Astrocyte (in vitro differentiated cells and primary cell): ENCODE measurements at places on chromosomes 7 and 10. TPM values are rescaled to one million over a fixed set of nuclear protein-coding genes. Genes with fewer than 3 reads are reported as not detected.
A peak's percentile ranks its signal among the peaks of the same experiment; 100 is the strongest.

MYOZ1 gene
- total RNA-seq: 2.2 TPM in 2 replicates

DNA sequence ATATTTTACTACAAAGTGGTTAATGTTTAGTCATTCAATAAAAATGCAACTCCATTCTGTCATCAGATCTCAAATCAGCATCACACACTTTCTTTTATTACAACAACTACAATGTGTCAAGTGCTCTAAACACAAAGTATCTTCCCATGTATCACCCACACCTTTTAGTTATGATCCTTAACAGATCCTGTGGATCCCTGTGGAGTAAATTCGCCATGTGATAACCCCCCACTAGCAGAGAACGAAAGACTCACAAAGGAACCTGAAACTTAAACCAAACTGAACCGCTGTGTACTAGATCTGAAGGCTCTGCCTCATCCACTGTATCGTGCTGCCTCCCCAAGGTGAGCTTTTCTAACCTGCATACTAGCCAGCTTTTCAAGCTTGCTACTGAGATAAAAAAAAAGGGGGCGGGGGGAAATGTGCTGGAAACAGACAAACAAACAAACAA lies 1.7 kb downstream of the DPY19L1 start:
- no peaks in the 10 kb centered on the region for H3K27me3 ChIP-seq
- peak overlapping the region; percentile 78 for H3K27ac ChIP-seq
- H3K4me3 ChIP-seq: peak overlapping the region; percentile 77
- peaks cover 17% of the 10 kb centered on the region for H3K4me1 ChIP-seq
- DNase-seq: peak; percentile 47

DNA sequence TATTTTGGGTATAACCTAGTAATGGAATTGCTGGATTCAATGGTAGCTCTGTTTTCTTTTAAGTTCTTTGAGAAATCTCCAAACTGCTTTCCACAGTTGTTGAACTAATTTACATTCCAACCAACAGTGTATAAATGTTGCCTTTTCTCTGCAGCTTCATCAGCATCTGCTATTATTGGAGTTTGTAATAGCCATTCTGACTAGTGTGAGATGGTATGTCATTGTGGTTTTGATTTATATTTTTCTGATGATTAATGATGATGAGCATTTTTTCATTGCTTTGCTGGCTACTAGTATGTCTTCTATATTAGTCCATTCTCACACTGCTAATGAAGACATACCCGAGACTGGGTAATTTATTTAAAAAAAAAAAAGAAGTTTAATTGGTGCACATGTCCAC lies 248.6 kb upstream of the MAGI2 start:
- H3K36me3 ChIP-seq: no peaks in the 10 kb centered on the region
- H3K27ac ChIP-seq: no peak overlapping the region
- DNase-seq: peak; percentile 21
- no peaks in the 10 kb centered on the region for H3K27me3 ChIP-seq

DNA sequence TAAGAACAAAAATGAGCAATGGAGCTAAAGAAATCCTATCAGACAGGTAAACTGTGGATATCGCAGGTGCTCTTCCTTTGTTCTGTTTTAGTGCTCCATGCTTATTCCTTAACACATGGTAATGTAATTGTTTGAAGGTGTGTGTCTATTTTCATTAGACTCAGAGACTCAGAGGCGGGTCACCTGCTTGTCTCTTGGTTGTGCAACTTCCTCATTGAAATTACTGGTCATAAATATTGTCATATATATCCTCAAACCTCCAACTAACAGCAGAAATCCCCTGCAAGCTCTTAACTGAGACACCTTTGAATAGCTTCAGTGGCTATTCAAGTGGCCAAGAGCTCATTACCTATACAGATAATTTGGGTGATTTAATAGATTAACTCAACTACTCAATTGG lies 177.2 kb downstream of the PTN start:
- H3K4me3 ChIP-seq: no peak overlapping the region
- no peaks in the 10 kb centered on the region for H3K36me3 ChIP-seq
- H3K4me1 ChIP-seq: no peaks in the 10 kb centered on the region
- no peak for DNase-seq

DNA sequence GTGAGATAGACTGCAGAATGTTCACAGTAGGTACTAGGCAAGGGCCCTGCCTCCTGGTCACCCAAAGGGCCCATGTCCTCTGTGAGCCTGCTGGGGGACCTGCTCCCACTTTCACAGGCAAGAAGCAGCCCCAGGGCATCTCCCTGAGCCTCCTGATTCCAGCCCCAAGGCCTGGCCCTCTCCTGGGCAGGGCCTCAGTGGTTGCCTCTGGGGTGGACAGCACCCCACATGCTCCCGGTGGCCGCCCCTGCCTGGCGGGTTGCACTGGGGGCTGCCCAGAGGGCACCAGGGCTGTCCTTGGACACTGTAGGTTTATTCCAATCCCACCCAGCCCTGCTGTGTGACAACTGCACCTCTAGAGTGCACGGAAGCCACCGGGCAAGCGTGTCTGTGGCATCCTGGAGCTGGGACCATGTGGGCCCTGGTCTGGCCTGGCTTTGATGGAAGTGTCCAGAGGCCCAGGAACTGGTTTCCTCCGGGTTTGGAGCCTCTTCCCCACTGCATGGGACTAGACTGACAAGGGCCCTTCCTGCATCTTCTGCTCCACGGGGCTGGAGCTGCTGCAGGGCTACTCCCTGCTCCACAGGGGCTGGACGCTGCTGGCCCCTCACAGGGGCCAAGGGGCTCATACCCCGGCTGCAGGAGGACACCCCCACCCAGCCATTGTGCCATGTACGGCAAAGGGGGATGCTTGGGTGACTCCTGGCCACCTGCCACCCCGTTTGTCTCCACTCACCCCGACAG lies 25.0 kb upstream of the SYCE1 start:
- H3K4me3 ChIP-seq: no peak overlapping the region
- H3K27ac ChIP-seq: no peak overlapping the region
- no peaks in the 10 kb centered on the region for H3K27me3 ChIP-seq
- H3K4me1 ChIP-seq: no peaks in the 10 kb centered on the region
- no peaks in the 10 kb centered on the region for H3K36me3 ChIP-seq
- no peak for DNase-seq

- H3K27me3 ChIP-seq: no peaks in the 10 kb centered on the region
- H3K4me3 ChIP-seq: peak overlapping the region; percentile 11
- peaks cover 74% of the 10 kb centered on the region for H3K36me3 ChIP-seq
- peak overlapping the region; percentile 96 for H3K27ac ChIP-seq
- peaks cover 66% of the 10 kb centered on the region for H3K4me1 ChIP-seq
Observed at GRCh38 chr7:130886438-130887135, 152.6 kb upstream of the KLF14 start.

DNA sequence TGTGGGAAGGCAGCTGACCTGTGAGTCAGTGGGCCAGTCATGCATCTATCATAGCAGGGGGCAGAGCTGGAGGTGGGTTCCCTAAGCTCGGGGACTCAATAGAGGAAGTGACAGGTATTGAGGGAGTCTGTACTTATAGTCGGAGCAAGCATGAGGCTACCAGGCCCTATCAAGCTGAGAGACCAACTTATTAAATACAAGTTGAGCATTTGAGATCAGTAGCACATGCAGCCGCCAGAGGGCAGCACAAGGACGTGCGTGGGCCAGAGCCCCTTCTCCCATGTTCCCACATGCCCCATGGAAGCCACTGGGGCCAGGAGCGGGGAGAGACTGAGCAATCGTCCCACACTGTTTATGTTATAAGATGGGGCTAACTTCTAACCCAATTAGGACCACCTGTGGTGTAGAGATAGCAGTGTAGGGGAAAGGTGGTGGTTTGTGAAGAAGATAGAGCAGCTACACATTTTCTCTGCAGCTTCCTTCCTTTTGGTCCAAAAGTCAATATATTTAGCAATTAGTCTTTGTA lies 13.0 kb upstream of the STK31 start:
- DNase-seq: peak; percentile 14
- no peak overlapping the region for H3K4me3 ChIP-seq
- H3K4me1 ChIP-seq: peaks cover 9% of the 10 kb centered on the region
- peak overlapping the region; percentile 1 for H3K27ac ChIP-seq
- no peaks in the 10 kb centered on the region for H3K36me3 ChIP-seq

GOLGA7B gene
- total RNA-seq: 0.16 TPM in 1 of 2 replicates, not detected in the other

CALML3 gene
- total RNA-seq: not detected in 2 replicates

OR6B1 gene
- total RNA-seq: not detected in 2 replicates

- no peak overlapping the region for H3K27ac ChIP-seq
- H3K36me3 ChIP-seq: no peaks in the 10 kb centered on the region
- H3K4me3 ChIP-seq: no peak overlapping the region
Observed at GRCh38 chr7:66211429-66211828, 6.3 kb downstream of the TPST1 start.

ATOH7 gene
- total RNA-seq: 0.19 TPM in 1 of 2 replicates, not detected in the other

DNA sequence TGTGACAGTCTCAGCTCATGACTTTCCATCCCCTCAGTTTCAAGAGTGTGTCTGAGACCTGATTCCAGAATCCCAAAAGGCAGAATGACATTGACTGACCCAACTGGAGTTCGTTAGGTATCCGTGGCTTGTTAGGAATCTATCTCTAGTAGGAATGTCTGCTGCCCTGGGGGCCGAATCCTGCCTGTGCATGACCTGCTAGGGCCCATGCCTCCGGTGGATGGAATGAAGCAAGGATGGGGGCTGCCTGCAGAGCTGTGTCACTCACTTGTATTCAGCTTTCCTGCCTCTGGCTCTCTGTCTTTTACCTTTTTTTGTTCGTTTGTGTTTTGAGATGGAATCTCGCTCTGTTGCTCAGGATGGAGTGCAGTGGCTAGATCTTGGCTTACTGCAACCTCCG lies 129.5 kb downstream of the SDK1 start:
- H3K36me3 ChIP-seq: no peaks in the 10 kb centered on the region
- H3K27me3 ChIP-seq: no peaks in the 10 kb centered on the region
- H3K4me3 ChIP-seq: no peak overlapping the region
- H3K27ac ChIP-seq: no peak overlapping the region

DNA sequence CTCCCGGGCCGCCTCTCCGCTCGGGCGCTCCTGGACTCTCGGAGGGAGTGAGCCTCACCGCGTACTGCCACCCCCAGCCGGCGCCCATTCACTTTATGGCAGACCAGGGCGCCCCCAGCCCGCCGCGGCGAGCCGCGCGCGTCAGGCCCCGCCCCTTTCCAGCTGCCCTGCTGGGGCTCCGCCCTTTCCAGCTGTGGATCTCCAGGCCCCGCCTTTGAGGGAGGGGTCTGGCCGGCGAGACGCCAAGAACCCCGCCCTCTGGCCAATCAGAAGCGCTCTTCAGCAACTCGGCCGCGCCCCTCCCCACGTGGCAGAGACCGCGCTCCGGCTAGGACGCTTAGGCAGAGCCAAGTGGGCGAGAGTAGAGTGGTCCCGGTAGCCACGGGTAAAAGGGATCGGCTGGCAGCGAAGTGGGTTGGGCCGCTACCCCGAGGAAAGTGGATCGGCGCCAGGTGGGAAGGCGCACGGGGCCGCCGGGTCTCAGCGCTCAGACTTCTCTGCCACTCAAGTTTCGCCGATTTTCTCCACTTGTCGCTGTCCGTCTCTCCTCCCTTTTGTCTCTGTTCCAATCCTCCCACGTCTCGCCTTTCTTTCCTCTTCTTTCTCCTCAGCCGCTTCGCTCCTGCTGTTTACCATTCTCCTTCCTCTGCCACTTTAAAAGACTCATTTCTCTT lies at the start of gene PITX3:
Gene PITX3 (minus strand): TSS at position 69 of the 674 bp plus-strand sequence. CDS start 9,432 bp downstream, outside the sequence.
- H3K36me3 ChIP-seq: no peaks in the 10 kb centered on the region
- H3K27me3 ChIP-seq: peaks cover 26% of the 10 kb centered on the region
- DNase-seq: peak; percentile 70
- H3K4me3 ChIP-seq: peak within 1 kb of the TSS; percentile 58
- peaks cover 23% of the 10 kb centered on the region for H3K4me1 ChIP-seq

DNA sequence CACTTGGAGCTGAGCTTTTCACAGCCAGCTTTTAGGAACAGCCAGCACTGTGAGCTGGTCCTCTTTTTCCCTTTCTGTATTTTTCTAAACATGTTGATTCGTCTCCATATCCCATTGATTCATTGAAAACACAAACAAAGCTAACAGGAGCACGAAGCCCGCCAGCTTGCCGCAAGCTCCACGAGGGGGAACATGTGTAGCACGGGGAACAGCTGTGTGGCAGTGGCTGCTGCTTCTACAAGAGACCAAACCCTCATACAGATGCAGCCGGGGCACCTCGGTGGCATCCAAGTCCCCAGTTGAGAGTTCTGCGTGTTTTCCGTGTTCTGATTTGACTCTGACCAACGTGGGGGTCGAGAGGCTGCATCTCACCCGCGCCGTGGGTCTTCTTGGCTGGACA lies 80.8 kb upstream of the SH2B2 start:
- peaks cover 6% of the 10 kb centered on the region for H3K36me3 ChIP-seq
- no peaks in the 10 kb centered on the region for H3K27me3 ChIP-seq
- H3K4me3 ChIP-seq: no peak overlapping the region
- H3K27ac ChIP-seq: no peak overlapping the region
- DNase-seq: no peak

DNA sequence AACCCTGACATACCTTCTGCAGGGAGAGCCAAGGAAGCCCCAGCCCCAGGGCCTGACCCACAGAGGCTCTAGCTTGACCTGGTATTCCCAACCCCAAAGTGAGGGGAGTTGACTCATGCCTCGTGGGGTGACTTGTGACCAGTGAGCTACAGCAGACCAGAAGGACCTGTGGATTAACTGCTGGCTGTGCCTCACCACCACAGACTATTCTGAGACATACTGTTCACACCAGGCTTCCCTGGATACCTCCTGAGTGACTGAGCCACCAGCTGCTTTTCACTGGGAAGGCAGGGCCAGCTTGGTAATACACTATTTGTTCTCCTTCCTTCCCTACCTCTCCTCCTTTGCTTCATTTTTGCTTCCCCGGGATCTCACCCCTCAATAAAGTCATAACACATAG lies 7.3 kb downstream of the PLXNA4 start:
- H3K27me3 ChIP-seq: peaks cover 19% of the 10 kb centered on the region
- H3K27ac ChIP-seq: no peak overlapping the region
- DNase-seq: no peak
- H3K4me3 ChIP-seq: no peak overlapping the region

CYP2C19 gene
- not detected in 2 replicates for total RNA-seq

GRCh38 chr7:22385326-22385725 lies 28.4 kb upstream of the RAPGEF5 start:
- DNase-seq: no peak
- H3K27ac ChIP-seq: no peak overlapping the region
- no peaks in the 10 kb centered on the region for H3K4me1 ChIP-seq
- H3K4me3 ChIP-seq: no peak overlapping the region
- H3K36me3 ChIP-seq: no peaks in the 10 kb centered on the region

BUB3 gene
- total RNA-seq: 79.7 and 81.7 TPM in 2 replicates

GRCh38 chr7:100485471-100485876 lies 1.7 kb downstream of the NYAP1 start:
- H3K36me3 ChIP-seq: no peaks in the 10 kb centered on the region
- H3K4me1 ChIP-seq: peaks cover 7% of the 10 kb centered on the region
- DNase-seq: no peak
- no peak overlapping the region for H3K4me3 ChIP-seq
- H3K27ac ChIP-seq: no peak overlapping the region

- no peak overlapping the region for H3K27ac ChIP-seq
- no peak overlapping the region for H3K4me3 ChIP-seq
- no peaks in the 10 kb centered on the region for H3K4me1 ChIP-seq
- no peaks in the 10 kb centered on the region for H3K36me3 ChIP-seq
- DNase-seq: no peak
- no peaks in the 10 kb centered on the region for H3K27me3 ChIP-seq
Observed at GRCh38 chr10:103072276-103072675, 120.8 kb downstream of the NT5C2 start.

C7orf33 gene
- not detected in 2 replicates for total RNA-seq
